ENCODE measurements at places on chromosomes 5 and 9.

DNA sequence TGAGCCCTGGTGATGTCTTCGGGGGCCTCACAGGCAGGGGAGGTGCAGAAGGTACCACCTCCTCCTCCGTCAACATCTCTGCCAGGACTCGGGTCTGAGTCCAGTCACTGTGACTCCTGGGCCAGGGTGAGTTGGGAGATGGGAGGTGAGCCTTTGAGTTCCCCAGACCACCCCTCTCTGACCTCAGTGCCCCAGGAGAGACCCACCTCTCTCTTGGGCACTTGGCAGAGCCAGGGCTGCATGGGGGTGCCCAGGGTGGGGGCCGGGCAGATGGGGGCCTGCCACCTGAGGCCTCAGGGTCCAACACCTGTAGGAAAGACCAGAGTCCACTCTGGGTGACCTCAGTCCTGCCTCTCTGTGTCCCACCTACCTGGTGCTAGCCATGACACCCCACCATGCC is 6.8 kb downstream of the KIF12 start:
- no peak for DNase-seq

DNA sequence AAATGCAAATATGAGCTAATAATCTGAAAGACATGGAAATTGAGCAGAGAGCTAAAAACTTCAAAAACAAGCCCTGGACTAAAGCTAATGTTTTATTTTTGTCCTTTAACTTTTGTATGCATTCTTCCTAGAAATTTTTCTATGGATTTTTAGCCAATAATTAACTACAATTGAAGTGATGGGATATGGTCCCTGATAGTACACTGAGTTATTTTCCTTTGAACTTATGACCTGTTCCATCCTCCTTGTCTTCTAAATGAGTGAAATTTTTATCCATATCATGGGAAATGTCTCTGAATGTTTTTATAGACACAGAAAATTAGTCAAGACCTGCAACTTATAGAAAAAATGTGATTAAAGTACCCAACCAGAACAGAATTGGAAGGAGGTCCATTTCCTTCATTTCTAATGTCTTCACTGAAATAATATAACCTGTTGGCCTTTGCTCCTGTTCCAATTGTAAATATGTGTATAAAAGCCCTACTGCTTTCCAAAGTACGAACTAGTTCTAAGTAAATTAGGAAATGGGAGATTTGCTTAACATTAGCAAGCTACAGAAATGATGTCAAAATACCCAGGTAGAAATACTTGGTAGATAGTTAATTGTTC is 11.3 kb upstream of the ERAP2 start:
- no peak for DNase-seq

DNA sequence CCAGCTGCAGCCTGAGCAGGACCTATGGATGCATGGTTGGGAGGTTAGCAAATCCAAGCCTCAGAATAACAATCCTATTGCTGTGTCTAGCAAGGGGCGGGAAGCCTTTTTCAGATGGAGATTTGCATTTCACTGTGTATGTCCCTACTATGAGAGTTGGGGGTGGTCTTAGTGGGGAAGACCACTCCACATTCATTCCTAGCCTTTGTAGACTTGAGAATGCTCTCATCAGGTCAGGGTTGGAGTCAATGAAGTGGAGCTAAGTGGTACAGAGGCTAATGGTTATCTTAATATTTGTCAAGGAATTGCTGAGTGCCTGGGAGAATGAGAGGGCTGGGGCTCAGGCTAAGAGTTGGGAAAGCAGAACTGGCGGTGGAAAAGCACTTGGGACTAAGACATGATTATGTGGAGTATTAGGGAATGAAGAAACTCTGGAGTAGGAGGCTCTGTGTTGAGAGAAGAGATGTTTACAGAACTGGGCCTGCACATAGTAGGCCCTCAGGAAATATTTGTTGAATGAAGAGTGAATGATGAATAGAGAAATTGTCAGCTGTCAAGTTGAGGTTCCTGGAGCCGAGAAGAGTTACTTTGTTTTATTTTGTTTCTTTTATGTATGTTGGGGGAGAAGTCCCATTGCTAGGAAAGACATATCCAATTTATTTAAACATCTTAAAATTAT is 175.5 kb upstream of the SPRY4 start:
- DNase-seq, result no peak

DNA sequence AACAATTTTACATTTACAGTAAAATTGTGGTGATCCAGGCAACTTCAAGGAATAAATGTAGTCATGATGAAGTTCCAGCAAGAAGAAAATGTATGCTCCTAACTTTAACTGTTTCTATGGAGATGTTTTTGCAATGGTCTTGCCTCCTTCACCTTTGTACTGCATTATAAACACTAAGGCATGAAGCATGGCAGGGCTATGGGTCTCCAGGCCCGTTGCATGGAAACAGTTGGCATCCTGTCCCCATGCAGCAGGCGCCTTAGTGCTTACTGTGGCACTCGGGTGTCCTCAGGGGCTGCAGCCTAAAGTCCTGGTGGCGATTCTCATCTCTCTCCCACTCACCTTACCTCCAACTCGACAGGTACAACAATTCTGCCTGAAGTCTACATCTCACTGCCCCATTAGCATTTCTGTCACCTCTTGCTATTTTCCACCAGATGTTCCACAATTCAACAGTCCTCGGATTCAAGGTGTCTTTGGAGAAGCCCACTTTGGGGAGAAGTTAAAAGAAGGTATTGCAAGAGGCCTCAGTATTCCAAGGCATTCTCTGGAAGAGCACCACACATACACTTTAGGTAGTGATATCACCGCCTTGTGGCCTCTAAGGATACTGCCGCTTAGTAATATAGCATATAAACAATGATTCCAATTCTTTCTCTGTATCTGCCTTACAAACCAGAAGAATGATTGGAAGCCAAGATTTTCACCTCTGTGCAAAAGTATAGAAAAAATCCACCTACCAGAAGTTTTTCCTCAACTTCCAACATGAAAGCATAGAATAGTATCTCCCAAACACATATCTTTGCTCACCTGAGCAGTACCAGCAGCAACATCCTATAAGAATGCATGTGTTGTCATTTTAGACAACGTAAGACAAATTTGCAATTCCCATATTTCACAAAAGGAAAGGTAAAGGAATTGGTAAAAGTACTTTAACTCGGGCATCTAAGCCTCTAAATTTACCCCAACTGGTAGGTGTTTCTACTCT is 5.1 kb downstream of the LIFR start:
- no peak for DNase-seq

- no peak for DNase-seq
Measured at GRCh38 chr5:54553659-54554207, 36.2 kb downstream of the SNX18 start.

DNA sequence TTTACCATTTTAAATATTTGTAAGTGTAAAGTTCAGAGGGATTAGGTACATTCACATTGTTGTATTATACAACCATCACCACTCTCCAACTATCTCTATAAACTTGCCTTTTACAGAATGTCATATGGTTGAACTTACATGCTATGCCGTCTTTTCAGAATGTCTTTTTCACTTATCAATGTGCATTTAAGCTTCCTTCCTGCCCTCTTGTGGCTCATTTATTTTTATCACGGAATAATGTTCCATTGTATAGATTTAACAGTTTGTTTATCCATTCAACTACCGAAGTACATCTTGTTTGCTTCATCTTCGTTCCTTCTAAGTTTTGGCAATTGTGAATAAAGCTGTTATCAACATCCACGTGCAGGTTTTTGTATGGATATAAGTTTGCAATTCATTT is 133.3 kb upstream of the C6 start:
- no peak for DNase-seq

DNA sequence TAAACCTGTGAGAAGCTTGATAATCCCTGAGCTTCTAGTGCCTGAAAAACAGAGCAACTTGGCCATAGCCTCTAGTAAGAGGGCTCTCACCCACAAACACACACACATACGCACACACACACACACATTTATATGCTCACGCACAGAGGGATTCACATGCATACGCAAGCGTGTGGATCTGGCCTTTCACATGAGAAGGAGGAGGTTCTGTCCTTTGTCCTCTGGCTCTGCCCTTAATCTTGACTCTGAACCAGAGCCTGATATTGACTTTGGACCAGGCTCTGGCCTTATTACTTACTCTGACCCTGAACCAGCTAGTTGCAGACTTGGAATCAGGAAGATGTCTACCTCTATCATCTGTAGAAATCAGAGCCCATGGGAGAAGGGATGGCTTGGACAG is 10.0 kb upstream of the P4HA2 start:
- DNase-seq, result no peak

GRCh38 chr5:113319256-113320053 is 115.3 kb downstream of the TSSK1B start:
- DNase-seq, result no peak

All from activated CD4-positive, alpha-beta T cell treated with anti-CD3 and anti-CD28 coated beads, Interleukin-2, amount 50 U/mL, for 24 hours (primary cell).